Spinal cord (tissue), 10 donors: ENCODE measurements at places on chromosomes 13 and 19.

DNA sequence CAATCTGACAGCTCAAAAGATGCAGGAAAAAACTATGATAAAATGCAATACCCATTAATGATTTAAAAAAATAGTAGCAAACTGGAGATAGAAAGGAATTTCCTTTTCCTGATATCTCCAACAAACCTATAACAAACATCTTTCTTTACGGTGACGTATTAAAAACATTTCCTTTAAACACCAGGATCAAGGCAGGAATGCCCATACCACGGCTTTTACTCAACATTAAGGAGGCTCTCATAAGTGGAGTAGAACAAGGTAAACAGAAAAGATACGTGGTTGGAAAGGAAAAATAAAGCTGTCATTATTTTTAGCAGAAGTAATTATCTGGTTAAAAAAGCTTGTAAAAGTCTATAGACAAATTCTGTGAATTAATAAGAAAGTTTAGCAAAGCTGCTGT is 61.1 kb downstream of the MIPEP start:
- DNase-seq, result no peak

DNA sequence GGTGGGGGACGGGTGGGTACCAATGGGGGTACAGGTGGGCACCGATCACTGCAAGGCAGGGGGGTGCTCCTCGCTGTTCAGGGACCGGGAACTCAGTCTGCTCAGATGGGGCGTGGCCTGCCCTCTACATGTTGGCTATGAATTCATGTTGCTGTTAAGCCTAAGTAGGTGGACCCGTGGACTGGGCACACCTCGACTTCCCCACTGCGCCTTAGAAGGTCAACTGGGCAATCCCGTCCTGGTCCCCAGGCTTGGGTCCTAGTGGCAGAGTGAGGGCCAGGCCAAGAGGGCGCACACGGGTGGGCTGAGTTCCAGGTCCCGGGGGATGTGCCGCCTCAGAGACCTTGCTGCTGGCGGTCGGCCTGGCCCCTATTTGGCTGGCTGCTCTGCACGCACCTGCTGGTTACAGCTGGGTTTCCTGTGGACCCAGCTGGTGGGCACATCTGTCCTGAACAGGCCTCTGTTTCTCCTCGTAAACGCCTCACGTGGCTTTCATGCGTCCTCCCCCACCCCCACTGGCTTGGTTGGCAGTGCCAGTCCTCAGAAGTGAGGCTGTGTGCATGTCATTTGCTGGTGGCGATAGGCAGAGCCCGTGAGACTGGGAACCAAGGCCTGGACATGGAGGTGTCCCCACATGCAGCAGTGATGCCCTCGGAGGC is 13.5 kb upstream of the ZNF554 start:
- no peak for DNase-seq

GRCh38 chr13:32829676-32830335 is 186.4 kb upstream of the KL start:
- DNase-seq, result no peak

DNA sequence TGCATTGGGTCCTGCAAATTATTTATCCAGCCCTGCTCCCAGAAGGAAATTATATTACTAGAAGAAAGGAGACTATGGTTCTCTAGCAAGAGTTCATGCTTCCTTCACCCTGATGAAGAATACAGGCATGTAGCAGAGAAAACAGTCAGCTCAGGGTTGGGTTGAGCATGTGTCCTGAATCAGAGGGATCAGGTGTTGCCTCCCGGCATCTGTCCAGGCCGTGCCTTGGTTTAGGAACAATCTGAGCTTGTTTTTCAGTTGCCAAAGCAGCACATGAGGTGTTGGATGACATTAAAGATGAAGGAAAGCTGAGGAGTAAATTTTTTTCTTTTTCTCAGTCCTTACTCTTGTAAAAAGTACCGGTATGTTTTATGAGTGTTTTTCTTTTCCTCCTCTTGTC is 62.0 kb downstream of the KL start:
- DNase-seq, result no peak

- DNase-seq, result no peak
Measured at GRCh38 chr19:11860721-11861120, 12.2 kb downstream of the ZNF439 start.

GRCh38 chr13:30895773-30896172 is 10.3 kb upstream of the MEDAG start:
- no peak for DNase-seq

- DNase-seq, result no peak
Measured at GRCh38 chr19:18029617-18030338, 21.8 kb downstream of the ARRDC2 start.

DNA sequence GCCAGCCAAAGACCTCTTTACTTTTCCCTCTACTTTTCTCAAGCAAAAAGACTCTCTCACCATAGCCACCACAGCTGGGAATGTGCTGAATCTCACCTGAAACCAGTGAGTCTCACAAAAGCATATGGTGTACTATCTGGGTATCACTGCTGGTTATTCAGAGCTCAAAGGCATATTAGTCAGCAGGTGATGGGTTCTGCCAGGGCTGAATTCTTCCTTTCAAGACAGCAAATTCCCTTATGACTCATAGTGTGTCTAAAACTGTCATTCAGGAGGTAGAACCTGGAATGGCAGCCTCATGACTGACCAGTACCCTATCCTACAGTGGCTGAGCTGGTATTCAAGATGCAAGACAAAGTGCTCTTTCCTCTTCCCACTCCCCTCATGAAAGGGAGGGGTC is 2859.1 kb downstream of the PCDH9 start:
- DNase-seq, result no peak
